NCI-H748 treated with DMSO at 0.1 percent for 48 hours (cell line): ENCODE measurements at places on chromosomes 5 and 9.
A peak's percentile ranks its signal among the peaks of the same experiment; 100 is the strongest.

DNA sequence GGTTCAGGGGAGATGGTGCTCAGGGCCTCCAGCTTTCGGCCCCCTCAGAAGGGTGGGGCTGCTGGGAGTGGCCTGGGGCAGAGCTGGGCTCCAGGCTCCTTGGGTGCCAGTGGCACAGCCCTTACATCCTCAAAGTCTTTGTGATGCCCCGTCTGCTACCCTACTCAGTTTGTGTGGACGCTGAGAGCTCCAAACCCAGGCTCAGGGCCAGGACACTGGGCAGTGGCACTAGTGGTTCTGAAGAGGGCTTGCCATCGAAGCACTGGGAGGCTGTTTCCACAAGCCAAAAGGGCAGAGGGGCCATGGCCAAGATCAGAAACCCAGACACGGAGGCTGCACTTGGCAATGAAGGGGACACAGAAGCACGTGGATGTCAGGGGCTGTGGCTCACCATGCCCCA, 99.1 kb downstream of the GABBR2 start:
- DNase-seq, result no peak

DNA sequence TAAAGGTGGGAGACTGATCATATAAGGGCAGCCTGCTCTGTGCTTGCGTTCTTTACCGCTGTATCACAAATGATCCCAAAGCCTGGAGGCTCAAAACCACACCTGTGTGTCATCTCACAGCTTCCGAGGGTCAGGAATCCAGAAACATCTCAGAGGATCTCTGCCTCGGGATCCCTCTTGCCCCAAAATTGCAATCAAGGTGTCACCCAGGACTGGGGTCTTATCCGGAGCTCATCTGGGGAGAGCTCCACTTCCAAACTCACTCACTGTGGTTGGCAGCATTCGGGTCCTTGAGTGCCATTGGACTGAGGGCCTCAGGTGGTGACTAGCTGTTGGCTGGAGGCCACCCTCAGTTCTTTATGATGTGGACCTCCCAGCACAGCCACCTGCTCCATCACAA, 26.7 kb upstream of the FCN2 start:
- DNase-seq, result no peak

- no peak for DNase-seq
Measured at GRCh38 chr9:127036437-127036836, 86.0 kb downstream of the ANGPTL2 start.

GRCh38 chr5:174419540-174420132, 304.7 kb upstream of the MSX2 start:
- DNase-seq, result peak; percentile 82

DNA sequence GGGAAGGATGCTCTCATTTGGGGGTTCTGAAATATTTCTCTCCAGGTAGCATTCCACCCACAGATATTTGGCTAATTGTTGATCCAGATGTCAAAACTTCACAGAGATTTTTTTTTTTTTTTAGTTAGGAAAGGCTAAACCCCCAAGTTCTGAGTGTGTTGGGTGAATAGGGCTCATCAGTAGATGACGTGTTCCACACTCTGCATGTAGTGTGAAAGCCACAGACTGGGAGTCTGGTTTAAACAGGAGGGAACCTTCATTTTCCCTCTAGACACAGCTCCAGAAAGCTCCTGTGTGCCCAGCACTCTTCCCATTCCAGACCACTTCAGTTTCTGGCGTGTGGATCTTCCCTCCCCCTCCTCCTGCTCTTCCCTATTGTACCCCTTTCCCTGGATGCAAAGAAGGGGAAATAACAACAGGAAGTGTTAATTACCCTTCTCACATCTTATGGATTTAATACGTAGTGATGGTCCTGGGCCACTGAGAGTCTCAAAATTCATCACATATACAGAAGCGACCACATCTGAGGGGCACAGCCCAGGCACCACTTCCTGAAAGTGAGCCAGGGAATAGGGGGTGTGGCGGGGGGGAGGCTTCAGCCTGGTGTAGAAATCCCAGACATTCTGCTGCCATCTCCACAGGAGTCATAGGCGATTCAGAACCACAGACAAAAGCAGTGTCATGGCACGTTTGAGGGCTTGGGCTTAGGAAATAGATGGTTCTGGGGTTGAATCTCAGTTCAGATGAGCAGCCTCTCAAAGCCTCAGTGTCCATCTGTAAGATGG, 65.1 kb downstream of the DAP start:
- no peak for DNase-seq

- no peak for DNase-seq
Measured at GRCh38 chr5:97115932-97116331, 26.5 kb downstream of the LIX1 start.

DNA sequence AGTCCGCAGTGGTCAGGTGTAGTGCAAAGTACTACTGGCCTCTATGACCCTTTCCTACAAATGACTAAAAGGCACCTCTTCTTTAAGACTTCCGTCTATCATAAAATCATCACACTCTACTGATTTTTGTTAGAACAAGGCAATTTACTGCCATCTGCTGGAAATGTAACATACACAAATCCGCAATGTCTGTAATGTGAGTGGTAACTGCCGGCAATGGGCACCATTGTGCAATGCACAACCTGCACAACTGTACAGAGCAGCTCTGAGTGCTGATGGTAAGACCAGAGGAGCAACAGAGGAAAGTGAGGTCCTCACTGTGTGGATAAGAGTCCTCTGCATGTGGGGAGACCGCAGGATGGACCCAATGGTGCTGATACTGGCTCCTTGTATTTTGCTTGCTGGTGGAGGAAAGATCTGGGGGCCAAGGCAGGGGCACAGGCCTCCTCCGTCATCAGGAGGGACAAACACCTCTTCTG, 103.7 kb downstream of the ATPSCKMT start:
- peak; percentile 33 for DNase-seq

GRCh38 chr5:142817949-142818431, 47.8 kb downstream of the ARHGAP26 start:
- no peak for DNase-seq

- DNase-seq, result no peak
Measured at GRCh38 chr5:54990841-54991258, 5.5 kb upstream of the ESM1 start.

GRCh38 chr9:113562653-113563381, 99.3 kb downstream of the RGS3 start:
- no peak for DNase-seq

DNA sequence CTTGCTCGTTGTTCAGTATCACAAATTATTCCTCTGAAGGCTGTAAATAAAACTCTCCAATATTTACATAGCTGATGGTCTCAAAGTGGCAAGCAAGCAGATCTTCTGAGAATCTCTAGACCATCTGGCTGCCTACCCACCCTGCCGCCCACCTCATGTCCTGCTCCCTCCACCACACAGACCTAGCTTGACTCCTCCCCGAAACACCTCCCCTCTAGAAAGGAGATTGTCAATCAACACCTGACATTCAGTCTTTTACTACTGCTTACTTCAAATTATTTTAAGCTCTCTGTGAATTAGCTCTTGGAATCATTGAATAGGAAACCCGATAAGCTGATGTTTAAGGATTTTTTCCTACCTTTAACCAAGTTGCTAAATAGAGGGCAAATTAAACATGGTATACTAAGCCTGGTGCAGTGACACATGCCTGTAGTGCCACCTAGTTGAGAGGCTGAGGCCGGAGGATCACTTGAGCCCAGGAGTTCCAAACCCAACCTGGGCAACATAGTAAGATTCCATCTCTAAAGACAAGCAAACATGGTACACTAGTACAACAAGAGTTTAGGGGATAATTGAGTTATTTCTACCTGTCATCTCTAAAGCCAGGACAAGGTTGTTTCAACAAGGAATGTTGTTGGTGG, 10.9 kb upstream of the SOWAHA start:
- no peak for DNase-seq

- no peak for DNase-seq
Measured at GRCh38 chr5:180690562-180690961, 41.2 kb upstream of the FLT4 start.

DNA sequence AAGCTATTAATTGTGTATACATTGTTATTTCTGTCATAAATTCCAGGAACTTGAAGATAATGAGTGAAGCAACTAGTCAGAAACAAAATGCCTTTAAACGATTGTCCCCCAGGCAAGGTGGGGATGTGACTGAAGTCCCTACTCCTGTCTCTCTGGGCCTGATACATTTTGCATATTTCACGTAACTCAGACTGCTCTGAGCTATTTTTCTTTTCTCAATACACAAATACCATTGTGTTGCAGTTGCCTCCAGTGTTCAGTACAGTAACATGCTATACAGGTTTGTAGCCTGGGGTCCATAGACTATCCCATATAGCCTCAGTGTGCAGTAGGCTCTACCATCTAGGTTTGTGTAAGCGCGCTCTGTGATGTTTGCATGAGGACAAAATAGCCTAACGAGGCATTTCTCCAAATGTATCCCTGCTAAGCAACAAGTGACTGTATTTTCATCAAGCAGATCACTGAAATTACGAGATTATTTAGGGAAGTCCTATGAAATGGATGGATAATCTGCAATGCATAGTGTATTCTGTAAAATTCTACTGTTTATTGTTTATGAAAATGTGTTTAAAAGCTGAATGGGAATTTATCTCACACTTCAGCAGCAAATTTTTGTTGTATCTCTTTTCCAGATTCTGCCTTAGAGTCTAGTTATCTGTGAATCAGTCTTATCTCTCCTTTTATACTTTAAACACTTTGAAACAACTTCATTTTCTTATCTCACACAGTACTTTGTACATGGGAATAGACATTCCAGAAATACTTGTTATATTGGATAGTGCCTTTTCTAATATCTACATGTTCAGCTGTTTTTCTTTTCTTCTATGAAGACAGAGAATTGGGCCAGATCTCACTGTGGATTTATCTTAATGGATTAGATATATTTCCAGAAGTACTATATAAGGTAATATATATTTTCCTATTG, 150.5 kb downstream of the CD180 start:
- DNase-seq, result no peak

GRCh38 chr9:113508111-113508749, 44.7 kb downstream of the RGS3 start:
- DNase-seq, result no peak

- DNase-seq, result no peak
Measured at GRCh38 chr9:33988219-33988890, 60.3 kb downstream of the UBAP2 start.

DNA sequence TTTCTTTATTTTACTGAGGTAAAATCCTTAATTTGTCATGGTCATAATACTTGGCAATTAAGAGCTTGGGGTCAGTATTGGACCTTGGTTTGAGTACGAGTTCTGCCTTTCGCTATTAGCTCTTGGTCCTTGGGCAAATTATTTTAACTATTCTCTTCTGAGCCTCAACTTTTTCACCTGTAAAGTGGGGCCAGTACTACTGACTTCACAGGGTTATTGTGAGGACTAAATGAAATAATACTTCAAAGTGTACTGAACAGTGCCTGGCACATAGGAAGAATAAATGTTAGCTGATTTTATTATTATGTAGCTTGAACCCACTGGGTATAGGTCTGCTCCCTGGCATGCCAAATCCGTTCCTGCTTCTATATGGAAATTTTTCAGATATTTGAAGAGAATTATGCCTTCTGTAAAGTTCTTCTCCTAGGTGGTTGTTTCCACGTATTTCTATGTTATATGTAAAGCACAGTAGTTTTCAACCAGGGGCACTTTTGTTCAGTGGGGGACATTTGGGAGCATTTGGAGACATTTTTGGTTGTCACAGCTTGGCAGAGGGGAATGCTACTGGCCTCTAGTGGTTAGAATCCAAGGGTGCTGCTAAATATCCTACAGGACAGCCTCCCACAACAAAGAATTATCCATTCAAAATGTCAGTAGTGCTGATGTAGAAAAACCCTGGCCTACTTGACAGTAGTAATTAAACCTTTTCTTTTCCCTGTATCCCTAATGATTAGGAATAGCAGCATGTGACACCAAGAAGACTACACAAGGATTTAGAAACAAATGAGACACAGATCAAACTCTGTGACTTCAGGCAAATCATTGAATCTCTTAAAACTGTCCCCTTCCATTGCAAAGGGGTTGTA, 4.5 kb downstream of the RCL1 start:
- DNase-seq, result peak; percentile 6

DNA sequence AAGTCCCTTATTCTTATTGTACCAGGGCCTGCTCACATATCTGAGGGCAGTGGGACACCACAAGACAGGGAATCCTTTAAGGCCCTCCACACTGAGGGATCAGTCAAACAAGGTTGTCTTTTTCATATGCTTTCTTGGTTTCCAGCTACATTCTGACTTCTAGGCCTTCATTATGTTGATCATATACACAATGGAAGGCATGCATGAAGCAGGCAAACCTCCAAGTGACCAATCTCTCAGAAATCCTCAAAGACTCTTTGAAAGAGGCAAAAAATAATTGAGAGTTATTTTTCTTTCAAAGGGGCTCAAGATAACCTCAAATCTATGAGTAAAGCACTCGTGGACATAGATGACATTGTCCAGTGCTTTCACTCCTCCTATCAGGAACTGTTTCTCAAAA, 1195.9 kb upstream of the ACO1 start:
- no peak for DNase-seq

- DNase-seq, result no peak
Measured at GRCh38 chr9:38112049-38112448, 43.0 kb upstream of the SHB start.

DNA sequence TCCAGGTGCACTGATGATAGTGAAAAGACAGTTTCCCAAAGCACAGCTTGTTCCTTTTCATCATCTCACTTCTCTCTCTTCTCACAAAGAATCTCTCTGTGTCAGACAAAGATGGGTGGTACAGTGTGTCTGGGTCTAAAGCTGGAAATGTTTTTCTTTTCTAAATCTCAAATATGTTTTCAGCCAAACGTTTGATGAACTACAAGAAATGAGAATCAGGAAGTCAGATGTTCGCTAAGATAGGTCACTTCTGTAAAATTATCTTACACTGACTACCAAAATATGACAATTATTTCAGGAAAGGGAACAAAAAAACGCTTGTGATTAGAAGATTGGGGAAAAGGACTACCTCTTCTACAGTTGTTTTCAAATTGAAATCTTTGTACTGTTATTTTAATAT, 708.8 kb downstream of the PTPRD start:
- no peak for DNase-seq

- no peak for DNase-seq
Measured at GRCh38 chr9:113578882-113579282, 115.4 kb downstream of the RGS3 start.

- DNase-seq, result no peak
Measured at GRCh38 chr5:179901462-179901861, 6.2 kb downstream of the TBC1D9B start.

DNA sequence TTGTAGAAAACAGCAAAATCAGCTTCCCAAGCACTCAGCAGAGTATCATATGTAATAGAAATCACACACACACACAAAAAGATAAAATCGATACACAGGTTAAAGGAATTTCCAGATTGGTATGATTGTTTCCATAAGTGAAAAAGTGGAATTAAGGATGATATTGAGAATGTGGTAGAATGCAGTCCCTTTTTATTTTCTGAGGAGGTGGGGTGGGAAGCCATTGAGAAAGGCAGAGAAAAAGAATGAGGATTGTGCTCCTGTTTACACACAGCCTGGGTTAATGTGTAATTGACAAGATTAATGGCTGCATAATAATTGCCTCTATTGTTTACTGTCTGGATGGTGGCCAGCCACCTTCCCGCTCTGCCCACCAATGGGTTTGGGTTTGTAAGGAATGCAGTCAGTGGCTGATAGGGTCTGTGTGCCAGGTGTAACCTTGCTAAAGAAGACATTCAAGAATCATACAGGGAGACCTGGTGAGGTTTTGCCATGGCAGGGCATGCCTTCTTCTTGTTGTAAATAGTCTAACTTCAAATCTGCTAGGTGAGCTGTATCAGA, 177.2 kb upstream of the MAP3K1 start:
- peak; percentile 96 for DNase-seq
